Bronchial smooth muscle cell (primary cell): ENCODE measurements at places on chromosomes 12 and 14. TPM values are rescaled to one million over a fixed set of nuclear protein-coding genes. Genes with fewer than 3 reads are reported as not detected.

ACSM4 gene
- total RNA-seq, result not detected in 2 replicates

GPRC5A gene
- 7.6 and 7.9 TPM in 2 replicates for total RNA-seq

FAIM2 gene
- 3.3 and 8.2 TPM in 2 replicates for total RNA-seq

LHX5 gene
- not detected in 2 replicates for total RNA-seq

ACOT4 gene
- total RNA-seq, result 0.26 and 0.32 TPM in 2 replicates

ANO2 gene
- not detected in 2 replicates for total RNA-seq

SLC38A2 gene
- total RNA-seq, result 253 and 437 TPM in 2 replicates

THAP2 gene
- total RNA-seq, result 2.4 and 3.0 TPM in 2 replicates

PLA2G1B gene
- total RNA-seq, result 0.17 TPM in 1 of 2 replicates, not detected in the other

EML1 gene
- total RNA-seq, result 84.0 and 251 TPM in 2 replicates

ASCL1 gene
- not detected in 2 replicates for total RNA-seq

CCDC196 gene
- not detected in 2 replicates for total RNA-seq

OR6J1 gene
- not detected in 2 replicates for total RNA-seq

FITM1 gene
- total RNA-seq, result 0.16 TPM in 1 of 2 replicates, not detected in the other

NRL gene
- 0.95 and 1.0 TPM in 2 replicates for total RNA-seq

BDKRB1 gene
- total RNA-seq, result 13.1 and 13.4 TPM in 2 replicates

PRORP gene
- total RNA-seq, result 10.6 and 13.1 TPM in 2 replicates

MYF6 gene
- total RNA-seq, result not detected in 2 replicates

KITLG gene
- 37.9 and 69.2 TPM in 2 replicates for total RNA-seq

ENDOU gene
- total RNA-seq, result 0.09 and 0.16 TPM in 2 replicates

SIRT4 gene
- total RNA-seq, result 2.6 and 2.7 TPM in 2 replicates

CDKL1 gene
- 6.6 and 13.9 TPM in 2 replicates for total RNA-seq

EIF2S3B gene
- 0.34 and 0.95 TPM in 2 replicates for total RNA-seq

CISTR gene
- total RNA-seq, result not detected in 2 replicates

TGM1 gene
- 0.16 and 0.86 TPM in 2 replicates for total RNA-seq

LPCAT3 gene
- 10.2 and 12.8 TPM in 2 replicates for total RNA-seq

PFDN5 gene
- 1,042 and 1,327 TPM in 2 replicates for total RNA-seq

IL31 gene
- total RNA-seq, result not detected in 2 replicates

DAO gene
- total RNA-seq, result not detected in 2 replicates

TMEM19 gene
- total RNA-seq, result 24.0 and 35.3 TPM in 2 replicates

MYO1A gene
- total RNA-seq, result under 0.01 and 0.32 TPM in 2 replicates

TAS2R42 gene
- total RNA-seq, result not detected in 2 replicates
